ENCODE measurements at places on chromosomes 7 and 10.

DNA sequence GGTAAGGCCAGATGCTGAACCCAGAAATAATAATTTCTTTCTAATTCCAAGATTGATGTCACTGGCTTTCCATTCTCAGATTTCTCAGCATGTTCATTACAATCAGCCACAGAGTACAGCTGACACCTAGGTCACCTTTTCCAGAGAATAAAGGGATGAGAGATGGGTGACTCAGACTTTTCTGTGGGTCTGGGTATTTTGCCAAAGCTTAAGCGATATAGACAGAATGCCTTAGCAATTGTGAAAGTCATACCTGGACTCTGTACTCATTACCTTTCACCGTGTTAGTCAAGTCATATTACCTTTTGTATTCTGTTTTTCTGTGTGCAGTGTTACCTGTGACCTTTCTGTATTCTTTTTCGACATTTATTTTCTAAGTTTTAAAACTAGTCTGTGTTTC is 10.6 kb upstream of the PRTFDC1 start:
- DNase-seq = no peak

- no peak for DNase-seq
These were observed 53.3 kb upstream of the PPIF start for GRCh38 chr10:79293841-79294581.

DNA sequence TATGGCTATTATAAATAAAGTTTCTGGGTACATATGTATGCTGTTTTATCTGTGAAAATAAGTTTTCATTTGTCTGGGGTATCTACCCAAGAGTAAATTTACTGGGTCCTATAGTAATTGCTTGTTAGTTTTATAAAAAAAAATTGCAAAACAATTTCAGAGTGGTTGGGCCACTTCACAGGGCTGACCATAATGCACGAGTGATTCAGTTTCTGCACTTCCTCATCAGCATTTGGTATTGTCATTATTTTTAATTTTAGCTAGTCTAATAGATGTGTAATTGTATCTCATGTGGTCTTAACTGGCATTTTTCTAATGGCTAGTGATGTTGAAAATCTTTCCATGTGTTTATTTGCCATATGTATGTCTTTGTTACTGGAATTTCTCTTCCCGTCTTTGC is 452.4 kb upstream of the AKR1E2 start:
- no peak for DNase-seq

DNA sequence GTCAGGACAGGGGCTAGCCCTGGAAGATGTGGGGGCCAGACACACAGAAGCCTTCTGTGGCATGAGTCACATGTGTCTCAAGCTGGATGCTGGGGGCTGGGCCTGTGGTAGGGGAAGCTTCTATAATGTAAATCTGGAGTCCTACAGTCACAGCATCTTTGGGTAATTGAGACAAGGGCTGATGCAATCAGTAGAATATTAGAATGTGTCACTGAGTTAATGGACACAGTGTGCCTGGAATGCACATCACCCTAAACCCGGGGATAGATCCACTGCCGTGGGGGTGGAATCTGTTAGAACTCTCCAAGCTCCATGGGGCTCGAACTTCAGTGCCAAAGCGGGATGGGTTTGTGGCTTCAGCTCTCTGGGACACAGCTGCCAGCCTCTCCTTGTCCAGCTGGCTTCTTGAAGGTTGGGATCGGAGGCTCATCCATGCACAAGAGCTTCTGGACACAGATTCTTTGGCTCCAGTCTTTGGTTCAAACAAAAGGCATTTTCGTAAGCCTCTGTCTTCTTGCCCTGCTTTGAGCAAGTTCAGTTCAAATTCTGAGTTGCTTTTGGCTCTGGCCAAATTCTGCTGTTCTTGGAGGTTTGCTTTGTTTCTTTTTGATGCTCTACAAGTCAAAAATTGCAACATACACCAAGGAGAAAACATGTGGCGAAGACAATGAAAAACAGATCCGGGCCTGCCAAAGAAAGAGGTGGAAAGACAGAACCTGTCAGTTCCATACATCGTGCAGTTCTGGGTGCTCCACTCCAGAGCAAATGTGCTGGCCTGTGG is 194.8 kb upstream of the ZNF32 start:
- no peak for DNase-seq

DNA sequence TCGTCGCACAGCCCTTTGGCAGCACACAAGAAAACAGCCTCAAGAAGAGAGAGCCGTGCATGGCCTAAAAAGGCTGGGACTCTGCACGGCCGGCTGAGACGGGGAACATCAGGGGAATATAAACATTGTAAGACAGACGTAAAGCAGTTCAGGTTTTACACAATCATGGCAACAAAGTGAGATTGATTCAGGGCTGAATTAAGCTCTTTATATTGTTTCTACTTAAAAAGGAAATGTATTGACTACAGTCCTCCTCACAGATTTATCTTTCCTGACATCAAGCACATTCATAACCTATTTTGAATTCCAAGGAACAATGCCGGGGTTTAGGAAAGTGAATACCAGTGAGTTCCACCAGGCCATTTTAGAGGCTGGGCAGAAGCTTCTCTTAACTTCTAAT is 25.2 kb downstream of the SORBS1 start:
- no peak for DNase-seq

- DNase-seq = no peak
These were observed 31.6 kb downstream of the SLC16A12 start for GRCh38 chr10:89503652-89504370.

DNA sequence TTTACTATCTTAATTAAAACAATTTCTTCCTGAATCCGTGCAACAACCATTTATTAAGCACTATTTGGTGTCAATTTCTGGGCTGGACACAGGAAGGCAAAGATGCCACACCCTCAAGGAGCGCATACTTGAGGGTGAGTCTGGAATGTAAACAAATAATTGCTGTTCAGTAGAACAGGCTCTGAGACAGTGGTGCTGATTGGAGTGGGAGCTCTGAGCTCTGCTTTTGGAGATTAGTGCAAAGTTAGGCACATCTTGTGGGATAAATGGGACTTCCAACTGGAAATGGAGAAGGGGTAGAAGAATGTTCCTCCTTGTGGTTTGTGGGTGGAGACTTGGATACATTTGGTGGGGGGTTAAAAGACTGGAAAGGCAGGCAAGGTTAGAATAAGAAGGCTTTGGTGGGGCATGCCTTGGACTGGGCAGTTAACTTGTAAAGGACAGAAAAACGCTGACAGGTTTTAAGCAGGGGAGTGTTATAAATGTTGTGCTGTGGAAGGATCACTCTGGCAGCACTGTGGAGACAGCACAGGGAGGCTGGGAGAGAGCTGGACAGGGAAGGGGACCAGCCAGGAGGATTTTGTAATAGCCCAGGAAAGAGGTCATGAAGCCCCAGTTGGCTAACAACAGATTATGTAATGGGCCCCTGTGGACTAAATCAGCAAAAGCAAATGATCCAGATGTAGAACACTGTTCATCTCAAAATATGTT is 80.7 kb downstream of the ZNF365 start:
- no peak for DNase-seq

DNA sequence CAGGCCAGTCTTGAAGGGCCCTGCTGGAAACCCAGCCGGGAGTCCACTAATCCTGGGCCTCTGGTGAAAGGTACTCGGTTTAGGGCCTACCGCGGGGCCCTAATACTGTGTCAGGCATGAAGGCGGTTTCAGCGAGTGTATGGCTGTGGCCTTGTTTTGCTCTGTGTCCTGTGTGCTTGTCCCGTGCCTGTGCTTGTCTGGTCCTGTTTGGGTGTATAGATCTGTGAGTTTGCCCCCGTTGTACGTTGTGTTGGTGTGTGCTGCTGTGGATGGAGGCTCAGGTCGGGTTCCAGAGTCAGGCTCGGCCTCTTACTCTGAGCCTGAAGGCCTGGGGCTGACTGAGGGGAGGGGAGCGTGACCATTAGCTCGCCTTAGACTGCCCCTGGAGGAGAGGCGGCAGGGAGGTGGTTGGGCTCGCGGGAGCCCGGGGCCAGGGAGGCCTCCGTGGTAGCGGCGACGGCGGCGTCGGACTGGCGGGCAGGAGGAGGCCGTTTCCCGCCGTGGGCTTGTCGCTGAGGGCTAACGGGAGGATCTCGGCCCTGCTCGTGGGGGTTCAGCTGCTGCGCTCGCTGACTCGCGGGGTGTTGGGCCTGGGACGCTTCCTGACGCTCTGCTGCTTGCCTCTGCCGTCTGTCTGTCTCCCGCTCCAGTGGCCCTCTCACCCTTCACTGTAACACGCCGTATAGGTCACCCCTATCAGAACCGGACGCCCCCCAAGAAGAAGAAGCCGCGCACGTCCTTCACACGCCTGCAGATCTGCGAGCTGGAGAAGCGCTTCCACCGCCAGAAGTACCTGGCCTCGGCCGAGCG is 2.6 kb downstream of the TLX1 start:
- no peak for DNase-seq

GRCh38 chr7:123120286-123120685 is 79.5 kb downstream of the SLC13A1 start:
- no peak for DNase-seq

DNA sequence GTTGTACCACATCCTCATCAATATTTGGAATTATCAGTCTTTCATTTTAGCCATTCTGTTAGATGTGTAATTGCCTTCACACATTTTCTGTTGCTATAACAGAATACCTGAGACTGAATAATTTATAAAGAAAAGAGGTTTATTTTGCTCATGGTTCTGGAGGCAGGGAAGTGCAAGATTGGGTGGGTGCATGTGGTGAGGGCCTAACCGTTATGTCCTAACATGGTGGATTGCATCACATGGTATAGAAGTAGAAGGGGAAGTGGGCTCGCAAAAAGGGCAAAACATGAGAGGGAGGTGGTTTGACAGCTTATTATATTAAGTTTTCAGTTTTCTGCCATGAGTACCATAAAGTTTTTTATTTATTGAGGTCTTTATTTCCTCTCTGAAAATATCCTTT is 452.0 kb downstream of the ARL4A start:
- no peak for DNase-seq

- no peak for DNase-seq
These were observed 146.0 kb downstream of the PLXNA4 start for GRCh38 chr7:132430041-132430855.

DNA sequence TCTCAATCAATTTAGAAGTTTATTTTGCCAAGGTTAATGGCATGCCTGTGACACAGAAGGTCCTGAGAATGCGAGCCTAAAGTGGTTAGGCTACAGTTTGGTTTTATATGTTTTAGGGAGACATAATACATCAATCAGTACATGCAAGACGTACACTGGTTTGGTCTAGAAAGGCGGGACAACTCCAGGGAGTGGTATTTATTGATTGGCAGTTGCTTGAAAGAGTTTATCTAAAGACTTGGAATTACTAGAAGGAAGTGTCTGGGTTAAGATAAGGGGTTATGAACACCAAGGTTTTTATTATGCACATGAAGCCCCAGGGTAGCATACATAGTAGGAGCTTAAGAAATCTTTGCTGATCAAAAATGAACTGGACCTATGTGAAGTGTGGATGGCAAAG is 21.5 kb downstream of the NPVF start:
- no peak for DNase-seq

GRCh38 chr7:159057647-159058046 is 87.0 kb downstream of the VIPR2 start:
- DNase-seq = no peak

- no peak for DNase-seq
These were observed 960.8 kb upstream of the GHITM start for GRCh38 chr10:83178526-83178925.

DNA sequence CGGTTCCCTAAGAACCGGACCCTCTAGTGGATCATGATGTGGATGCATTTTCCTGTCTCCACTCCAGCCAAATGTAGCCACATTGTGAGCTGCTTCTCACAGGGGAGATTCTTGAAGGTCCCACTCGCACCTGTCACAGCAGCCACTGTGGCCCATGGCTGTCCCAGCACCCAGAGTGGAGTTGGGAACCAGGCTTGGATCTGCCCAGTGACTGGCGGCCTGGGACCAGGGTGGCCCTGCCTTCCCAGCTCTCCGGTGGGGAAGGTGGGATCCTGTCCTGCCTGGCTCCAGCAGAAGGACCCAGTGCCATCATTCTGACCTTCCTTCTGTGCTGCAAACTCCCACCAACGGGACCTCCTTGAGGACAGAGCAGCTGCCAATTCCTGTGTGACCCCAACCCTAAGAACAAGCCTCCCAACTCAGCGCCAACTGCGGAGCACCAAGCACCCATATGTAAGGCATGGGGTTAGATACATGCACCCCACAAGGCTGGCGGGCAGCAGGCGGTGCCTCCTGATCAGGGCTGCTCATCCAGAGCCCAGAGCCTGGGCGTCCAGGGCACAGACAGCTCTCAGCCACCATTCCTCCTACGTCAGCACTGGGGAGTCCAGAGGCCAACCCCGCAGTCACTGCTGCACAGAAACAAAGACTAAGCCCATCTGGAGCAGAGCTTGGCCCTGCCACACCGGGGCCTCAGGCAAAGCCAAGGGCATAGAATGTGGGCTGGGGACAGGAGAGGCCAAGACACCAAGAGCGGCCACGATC is 28.8 kb downstream of the EBF3 start:
- no peak for DNase-seq

- no peak for DNase-seq
These were observed 431.6 kb upstream of the GALNT17 start for GRCh38 chr7:70700055-70700940.

DNA sequence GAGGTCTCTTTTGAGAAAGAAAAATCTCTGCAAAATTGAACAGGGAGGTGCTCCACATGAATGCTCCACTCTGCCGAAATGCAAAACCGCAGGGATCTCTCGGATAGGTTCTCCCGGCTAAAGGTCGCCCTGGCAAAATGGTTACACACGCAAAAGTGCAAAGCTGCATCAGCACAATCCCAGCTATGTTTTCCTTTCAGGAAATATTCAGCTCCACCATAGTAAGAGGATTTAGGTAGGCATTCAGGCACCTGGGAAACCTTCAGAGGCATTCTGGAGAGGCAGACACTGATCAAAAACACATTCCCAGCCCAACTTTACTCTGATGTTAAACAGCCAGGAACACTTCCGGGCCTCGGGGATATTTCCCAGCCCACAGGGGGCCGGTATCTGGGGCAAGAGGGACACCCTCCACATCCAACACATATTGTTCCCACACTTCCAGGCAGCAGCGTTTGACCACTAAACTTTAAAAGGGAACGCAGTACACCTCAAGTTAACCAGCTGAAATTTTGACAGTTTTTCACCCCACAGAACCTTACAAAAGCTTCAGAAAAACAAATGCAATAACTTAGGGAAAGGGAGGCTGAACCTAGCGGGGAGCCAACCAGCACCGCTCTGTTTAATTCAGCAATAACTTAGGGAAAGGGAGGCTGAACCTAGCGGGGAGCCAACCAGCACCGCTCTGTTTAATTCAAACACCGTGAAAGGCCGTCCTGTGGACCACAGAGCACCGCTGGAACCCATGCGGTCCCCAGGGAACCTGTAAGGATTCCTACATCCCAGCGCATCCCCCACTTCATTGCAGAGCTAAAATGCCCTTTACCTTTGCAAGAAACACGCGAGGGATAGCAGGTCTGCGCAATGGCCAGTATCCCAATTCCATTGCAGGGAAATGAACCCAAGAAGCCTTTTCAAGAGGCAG is 45.9 kb downstream of the TNS3 start:
- DNase-seq = no peak

All from activated naive CD4-positive, alpha-beta T cell treated with Interleukin-2 at 50 U/mL for 16 hours (primary cell).